DMS153 (cell line): ENCODE measurements at places on chromosomes 5 and 9.

- no peak for DNase-seq
These were observed 37.4 kb downstream of the CPEB4 start for GRCh38 chr5:173925449-173926071.

GRCh38 chr5:107950776-107951175 is 280.0 kb upstream of the EFNA5 start:
- no peak for DNase-seq

- DNase-seq: no peak
These were observed 56.7 kb downstream of the ARHGAP26 start for GRCh38 chr5:142826741-142827492.

DNA sequence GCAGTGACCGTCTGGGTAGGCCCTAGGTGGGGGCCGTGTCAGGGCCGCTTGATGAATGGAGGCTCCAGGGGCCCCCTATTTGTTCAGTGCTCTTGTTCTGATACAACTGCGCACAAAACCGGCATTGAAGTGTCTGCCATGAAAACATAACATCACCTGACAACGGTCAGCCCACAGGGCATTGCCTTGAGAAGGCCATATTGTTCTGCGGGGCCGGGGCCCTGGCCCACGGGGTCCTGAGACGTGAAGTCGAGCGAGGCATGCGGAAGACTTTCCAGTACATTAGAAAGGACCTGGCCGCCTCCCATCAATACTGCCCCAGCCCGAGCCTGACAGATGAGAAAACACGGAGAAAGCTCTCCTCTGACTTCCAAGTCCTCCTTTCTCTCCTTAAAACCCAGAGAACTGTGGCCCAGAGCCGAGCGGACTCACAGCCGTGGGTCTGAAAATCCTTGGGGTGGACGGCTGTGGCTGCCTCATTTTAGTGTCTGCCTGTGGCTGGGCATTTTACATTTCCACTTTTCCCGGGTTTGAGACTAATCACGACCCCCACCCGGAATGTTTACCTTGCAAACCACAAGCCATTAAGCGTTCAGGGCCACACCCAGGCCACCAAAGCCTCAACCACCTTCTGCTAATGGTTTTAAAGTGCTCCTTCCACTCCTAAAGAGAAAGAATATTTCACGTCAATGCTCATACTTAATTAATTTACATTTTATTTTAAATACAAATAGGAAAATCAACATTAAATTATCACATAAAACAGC is 391.0 kb upstream of the IRX2 start:
- DNase-seq: peak; percentile 81

DNA sequence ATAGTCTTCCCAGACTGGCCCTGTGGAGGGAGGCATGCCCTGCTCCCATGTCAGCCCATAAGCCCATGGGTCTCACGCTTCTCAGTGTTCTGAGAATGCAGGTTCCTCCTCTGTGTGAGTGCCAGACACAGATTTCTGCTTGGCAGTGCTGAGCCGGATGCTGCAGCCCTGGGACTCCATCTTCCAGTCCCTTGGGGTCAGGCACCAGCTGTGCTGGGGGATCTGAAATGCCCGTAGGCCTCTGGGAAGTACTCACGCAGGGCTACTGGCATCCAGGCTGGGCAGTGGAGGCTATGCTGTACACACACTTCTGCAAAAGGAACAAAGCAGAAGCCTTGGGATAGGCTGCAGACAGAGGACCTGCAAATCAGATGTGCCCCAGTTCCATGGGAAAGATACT is 1944.6 kb downstream of the EFNA5 start:
- no peak for DNase-seq

DNA sequence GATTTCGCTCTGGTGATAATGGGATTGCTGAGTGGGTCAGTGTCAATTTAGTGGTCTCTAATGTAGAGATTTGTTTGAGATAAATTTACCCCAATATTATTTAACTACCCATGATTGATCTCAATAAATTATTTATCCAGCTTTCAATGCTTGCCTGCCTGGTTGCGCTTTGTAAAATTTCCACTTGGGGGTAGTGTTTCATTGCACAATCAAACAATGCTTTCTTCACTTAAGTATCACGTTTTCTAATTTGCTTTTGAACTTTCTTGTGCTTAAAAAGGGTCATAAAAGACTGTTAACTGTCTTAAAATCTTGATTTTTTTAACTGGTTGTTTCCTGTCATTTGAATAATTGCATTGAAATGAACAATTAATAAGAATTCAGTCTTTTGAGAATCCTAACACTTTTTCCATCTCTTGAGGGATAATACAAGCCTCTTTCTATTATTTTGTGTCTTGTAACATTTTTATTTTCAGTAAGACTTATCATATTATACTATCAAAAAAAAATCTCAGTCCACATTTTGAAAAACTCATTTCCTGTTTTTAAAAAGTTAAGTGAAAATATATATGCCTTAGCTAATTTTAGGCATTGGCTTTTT is 18.7 kb downstream of the HSD17B4 start:
- no peak for DNase-seq

DNA sequence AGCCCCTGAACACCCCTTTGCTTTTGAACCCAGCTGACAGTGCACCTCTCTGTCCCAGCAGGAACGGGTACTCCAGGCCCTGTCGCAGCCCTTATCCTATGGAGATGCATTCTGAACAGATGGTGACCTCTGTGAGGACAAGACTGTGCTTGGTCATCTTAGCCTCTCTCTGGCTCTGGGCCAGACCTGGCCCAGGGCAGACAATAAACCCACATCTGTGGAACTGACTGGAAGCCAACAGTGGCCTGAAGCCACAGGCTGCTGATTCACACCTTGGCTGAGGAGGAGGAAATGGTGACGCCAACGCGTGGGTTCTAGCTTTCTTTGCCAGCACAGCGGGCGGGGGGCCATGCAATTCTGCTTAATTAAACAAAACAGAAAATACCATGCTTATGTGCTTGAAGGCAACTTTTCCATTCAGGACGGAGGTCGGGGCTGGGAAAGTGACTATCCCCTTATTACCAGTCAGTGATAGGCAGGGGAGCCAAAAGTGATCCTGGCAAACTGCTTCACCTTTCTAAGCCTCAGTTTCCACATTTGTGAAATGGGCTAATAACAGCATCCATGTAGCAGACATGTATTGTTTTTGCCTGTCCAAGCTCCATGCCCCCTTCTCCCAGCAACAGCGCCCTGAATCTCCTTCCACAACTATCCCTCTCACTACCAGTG is 10.8 kb downstream of the SH3PXD2B start:
- peak; percentile 27 for DNase-seq

GRCh38 chr5:143730112-143730801 is 81.7 kb upstream of the HMHB1 start:
- DNase-seq: no peak

DNA sequence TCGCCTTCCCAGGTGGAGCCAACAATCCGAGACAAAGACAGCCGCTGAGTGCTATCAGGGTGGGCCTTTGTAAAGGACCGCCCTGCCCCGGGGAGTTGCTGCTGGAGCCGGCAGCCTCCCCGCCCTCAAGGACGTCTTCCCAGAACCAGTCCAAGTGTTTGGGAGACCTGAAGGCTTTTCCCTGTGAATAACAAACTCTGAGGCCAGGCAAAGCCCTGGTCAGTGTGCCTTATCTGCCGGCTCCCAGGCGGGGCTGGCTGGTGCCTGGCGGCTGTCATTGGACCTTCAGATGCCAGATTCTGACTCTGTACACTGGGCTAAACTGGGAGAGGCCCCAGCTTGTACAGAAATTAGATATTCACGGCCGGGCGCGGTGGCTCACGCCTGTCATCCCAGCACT is 2.1 kb downstream of the SLC9A3 start:
- DNase-seq: no peak

DNA sequence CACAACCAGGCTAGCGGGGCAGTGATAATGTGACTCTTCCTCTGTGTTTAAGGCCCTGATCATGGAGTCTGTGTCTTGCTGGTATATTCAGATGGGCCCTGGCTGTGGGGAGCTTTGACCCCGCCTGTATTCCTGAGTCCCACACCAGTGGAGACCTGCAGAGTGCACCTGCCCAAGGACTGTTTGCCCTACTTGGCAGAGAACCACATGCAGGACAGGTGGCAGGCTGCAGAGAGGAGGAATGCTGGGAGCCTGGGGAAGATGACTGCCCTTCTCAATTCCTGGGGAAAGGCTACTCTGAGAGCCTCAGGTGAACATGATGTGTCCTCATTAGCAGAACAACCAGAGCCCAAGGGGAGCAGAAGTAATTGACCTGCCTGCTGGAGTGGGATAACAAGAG is 36.2 kb downstream of the IARS1 start:
- DNase-seq: no peak

DNA sequence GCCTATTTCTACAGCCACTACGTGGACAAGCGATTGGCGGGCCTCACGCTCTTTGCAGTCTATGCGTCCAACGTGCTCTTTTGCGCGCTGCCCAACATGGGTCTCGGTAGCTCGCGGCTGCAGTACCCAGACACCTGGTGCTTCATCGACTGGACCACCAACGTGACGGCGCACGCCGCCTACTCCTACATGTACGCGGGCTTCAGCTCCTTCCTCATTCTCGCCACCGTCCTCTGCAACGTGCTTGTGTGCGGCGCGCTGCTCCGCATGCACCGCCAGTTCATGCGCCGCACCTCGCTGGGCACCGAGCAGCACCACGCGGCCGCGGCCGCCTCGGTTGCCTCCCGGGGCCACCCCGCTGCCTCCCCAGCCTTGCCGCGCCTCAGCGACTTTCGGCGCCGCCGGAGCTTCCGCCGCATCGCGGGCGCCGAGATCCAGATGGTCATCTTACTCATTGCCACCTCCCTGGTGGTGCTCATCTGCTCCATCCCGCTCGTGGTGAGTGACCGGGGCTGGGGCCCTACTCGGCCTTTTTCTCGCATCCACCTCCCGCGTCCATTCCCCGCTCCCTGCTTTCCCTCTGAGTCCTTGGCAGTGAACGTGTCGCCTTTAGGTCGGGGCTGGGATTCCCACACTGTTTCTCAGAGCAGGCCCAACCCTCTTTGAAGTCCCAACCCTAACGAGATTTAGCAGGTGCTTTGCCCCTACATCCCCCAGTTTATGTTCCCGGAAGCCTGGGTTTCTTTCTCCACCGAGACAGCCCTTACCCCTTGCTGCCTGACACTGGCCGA is 1.8 kb downstream of the PTGER4 start:
- no peak for DNase-seq

GRCh38 chr5:128763321-128763720 is 202.0 kb upstream of the SLC27A6 start:
- DNase-seq: no peak

GRCh38 chr5:172816925-172817562 is 17.0 kb upstream of the ERGIC1 start:
- DNase-seq: no peak
